Bronchial smooth muscle cell (primary cell): ENCODE measurements at places on chromosomes 6 and 20. TPM values are rescaled to one million over a fixed set of nuclear protein-coding genes. Genes with fewer than 3 reads are reported as not detected.

PRSS16 gene
- total RNA-seq: not detected in 2 replicates

NT5E gene
- total RNA-seq: 331 and 607 TPM in 2 replicates

EPHA7 gene
- 0.32 TPM in 1 of 2 replicates, not detected in the other for total RNA-seq

BIRC7 gene
- 0.32 TPM in 1 of 2 replicates, not detected in the other for total RNA-seq

FAM217B gene
- total RNA-seq: 2.9 and 3.2 TPM in 2 replicates

MYL9 gene
- 7.0 and 8.0 TPM in 2 replicates for total RNA-seq

ELOVL4 gene
- 2.5 and 7.3 TPM in 2 replicates for total RNA-seq
